ENCODE measurements at places on chromosomes 6 and 20. TPM values are rescaled to one million over a fixed set of nuclear protein-coding genes. Genes with fewer than 3 reads are reported as not detected.

The SMOC2 gene
- total RNA-seq, result not detected

The GRM1 gene
- total RNA-seq, result under 0.01 TPM

The DSN1 gene
- 10.9 TPM for total RNA-seq

The HFE gene
- total RNA-seq, result 2.4 TPM

The PHIP gene
- 18.6 TPM for total RNA-seq

The KCNB1 gene
- total RNA-seq, result under 0.01 TPM

The NFATC2 gene
- total RNA-seq, result 1.5 TPM

The RBPJL gene
- total RNA-seq, result not detected

The OTOR gene
- total RNA-seq, result not detected

The LY6G6F gene
- total RNA-seq, result not detected

The AHI1 gene
- 7.0 TPM for total RNA-seq

Data from endothelial cell of coronary artery (primary cell).